ENCODE measurements at places on chromosomes 7 and 10.
A peak's percentile ranks its signal among the peaks of the same experiment; 100 is the strongest.

- no peak for DNase-seq
These were observed 428.8 kb downstream of the SH2D4B start for GRCh38 chr10:80966326-80966986.

DNA sequence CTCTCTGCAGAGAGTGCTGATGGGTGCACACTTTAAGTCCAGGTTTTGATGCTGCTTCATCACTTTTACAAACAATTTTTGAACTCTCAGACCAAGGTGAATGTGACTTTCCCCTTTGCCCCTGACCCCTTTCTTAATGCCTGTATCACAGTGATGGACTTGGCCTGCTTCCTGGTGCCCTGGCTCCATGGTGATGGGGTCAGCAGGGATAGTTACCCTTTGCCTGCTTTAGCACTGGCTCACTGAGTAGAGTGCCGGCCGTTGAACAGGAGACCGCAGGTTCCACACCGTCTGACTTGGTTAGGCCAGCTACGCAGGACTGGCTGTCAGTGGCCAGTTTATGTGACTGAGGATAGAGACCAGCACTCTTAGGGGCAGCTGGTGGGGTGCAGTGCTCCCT lies 40.1 kb downstream of the LRGUK start:
- DNase-seq: no peak

DNA sequence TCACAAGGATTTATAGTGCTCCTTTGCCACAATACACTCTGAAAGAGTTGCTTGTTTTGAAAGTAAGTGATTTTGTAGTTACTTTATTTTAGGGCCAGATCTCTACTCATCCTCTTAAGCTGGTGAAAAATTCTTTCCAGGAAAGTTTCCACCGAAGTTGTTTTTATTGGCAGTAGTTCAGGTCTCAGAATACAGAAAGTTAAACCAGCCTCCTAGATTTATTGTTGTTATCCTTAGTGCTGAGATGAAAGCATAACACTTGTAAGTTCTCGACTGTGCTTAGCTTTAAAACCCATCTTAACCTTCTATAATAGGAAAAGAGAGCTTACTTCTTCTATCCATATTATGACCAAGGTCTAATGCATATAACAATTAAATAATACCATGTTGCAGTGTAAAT lies 5.5 kb downstream of the AP3M1 start:
- no peak for DNase-seq

DNA sequence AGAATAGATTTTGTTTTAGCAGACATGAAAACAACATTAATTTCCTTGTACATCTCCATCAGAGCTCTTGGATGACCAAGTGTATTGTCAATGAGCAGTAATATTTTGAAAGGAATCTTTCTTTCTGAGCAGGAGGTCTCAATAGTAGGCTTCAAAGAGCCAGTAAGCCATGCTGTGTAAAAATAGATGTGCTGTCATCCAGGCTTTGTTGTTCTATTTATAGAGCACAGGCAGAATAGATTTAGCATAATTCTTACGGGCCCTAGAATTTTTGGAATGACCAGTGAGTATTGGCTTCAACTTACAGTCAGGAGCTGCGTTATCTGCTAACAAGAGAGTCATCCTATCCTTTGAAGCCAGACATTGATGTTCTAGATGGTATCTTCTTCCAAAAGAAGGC lies 19.0 kb downstream of the MINPP1 start:
- DNase-seq: no peak

GRCh38 chr7:26646336-26647048 lies 217.9 kb downstream of the SKAP2 start:
- no peak for DNase-seq

- no peak for DNase-seq
These were observed 82.0 kb downstream of the TES start for GRCh38 chr7:116292381-116292780.

DNA sequence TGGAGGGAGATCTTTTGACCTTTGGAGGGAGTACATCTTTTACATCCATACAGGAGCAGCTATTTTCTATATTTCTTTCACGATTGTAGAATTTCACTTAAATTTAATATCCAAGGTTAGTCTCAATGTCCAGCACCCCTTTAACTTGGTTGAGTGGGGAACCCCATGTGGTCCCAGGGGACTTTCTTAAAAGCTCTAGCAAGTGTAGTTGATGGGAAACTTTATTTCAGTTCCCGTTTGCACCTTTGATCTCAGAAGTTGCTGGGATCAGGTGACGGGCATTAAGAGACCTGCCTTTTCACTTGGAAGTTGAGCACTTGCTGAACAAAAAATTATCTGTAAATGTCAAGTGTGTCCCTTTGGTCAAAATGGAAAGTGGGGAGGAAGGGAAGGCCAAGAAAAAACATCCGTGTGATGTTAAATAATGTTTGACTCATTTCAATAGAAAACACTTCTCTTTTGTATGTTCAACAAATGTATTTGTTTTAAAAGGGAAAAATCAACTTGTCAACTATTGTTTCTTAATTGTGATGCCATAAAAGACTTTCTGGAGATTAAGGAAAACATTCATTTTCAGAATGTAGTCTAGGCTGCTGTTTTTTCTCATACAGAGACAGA lies 370.1 kb upstream of the GALNT17 start:
- no peak for DNase-seq

GRCh38 chr7:22868509-22868908 lies 45.9 kb upstream of the TOMM7 start:
- no peak for DNase-seq

DNA sequence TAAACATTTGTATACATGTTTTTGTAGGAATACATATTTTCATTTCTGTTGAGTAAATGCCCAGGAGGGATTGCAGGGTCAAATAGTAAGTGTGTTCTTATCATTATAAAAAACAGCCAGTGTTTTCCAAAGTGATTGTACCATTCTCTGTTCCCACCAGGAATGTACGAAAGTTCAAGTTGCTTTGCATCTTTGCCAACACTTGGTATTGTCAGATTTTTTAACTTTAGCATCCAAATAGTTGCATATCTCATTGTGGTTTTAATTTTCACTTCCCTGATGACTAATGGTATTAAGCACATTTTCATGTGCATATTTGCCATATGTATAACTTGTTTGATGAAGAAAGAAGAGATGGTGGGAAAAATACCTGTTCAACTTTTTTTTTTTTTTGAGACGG lies 213.9 kb downstream of the ZNF365 start:
- DNase-seq: no peak

GRCh38 chr10:47362199-47362598 lies 14.0 kb downstream of the RBP3 start:
- DNase-seq: no peak

- no peak for DNase-seq
These were observed 71.9 kb upstream of the ANKRD30A start for GRCh38 chr10:37053476-37053875.

- DNase-seq: no peak
These were observed 4.1 kb upstream of the TAS2R5 start for GRCh38 chr7:141785706-141786552.

- no peak for DNase-seq
These were observed 170.5 kb downstream of the RPS24 start for GRCh38 chr10:78203915-78204818.

DNA sequence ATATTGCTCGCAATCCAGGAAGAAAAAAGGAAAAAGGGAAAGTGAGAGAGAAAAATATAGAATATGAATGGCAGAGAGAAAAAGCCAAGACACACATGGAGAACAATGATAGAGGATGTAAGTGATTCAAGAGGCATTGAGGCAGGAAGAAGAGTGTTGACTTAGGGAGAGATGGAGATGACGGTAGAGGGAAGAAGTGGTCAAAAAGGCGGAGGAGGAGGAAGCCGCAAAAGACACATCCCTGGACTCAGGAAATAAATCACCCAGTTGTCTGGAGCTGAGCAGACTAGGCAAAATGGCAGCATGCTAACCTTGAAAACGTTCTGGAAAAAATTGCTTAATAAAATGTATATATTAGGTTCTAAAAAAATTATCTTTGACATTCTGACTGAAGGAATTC lies 17.7 kb upstream of the GPR37 start:
- DNase-seq: no peak

- no peak for DNase-seq
These were observed 13.2 kb downstream of the CPSF4 start for GRCh38 chr7:99451936-99452335.

DNA sequence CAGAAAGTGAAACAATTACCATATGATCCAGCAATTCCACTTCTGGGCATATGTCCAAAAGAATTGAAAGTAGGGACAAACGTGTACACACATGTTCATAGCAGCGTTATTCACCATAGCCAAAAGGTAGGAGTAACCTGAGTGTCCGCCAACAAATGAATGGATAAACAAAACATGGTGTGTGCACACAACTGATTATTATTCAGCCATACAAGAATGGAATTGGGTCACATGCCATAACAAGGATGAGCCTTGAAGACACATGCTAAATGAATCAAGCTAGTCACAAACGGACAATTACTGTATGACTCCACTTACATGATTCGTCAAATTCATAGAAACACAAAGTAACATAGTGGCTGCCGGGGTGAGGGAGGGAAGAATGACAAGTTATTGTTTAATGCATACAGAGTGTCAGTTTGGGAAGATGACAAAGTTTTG lies 4.1 kb upstream of the OIT3 start:
- no peak for DNase-seq

DNA sequence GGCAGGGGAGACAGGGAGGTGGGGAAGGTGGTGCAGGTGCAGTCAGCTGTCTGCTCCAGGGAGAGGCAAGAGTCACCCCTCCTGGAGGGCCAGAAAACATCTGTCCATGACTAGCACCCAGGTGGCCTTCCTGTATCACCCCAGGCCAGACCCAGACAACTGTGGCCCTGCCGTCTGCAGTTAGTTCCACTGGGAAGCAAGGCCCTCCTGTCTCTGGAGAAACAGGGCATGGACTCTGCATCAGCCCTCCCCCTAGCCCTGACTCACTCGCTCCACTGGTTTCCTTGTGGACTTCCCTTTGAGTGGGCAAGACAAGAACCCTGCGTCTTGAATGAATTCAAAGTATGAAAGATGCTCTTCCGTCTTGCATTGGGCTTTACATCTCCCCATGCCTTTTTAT lies 12.6 kb downstream of the TBATA start:
- no peak for DNase-seq

DNA sequence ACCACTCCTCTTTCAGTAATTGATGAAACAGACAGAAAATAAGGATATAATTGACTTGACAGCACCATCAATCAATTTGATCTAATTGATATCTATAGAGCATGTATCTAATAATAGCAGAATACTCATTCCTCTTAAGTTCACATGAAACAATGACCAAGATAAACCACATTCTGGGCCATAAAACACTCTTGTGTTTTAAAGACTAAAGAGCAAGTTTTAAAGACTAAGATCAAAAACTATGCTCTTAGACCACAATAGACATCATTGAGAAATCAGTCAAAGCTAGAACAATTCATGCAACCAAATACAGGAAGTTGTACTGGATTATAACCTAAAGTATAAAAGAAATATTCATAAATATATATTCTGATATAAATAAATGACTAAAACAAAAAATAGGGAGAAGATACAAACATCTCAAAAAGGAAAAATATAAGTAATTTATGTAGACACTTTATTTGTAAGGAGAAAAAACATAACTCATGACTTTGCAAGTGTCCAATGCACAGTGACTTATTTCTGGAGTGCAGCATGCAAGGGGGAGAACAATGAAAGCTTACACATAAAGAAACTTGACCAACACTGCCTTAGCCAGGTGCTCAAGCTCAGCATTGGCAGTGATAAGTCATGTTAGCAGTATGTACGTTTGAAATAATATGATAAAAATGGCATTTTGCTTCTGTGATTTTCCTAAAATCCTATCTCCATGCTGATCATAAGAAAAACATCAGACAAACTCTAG lies 312.7 kb upstream of the IGFBP3 start:
- no peak for DNase-seq

GRCh38 chr7:29331163-29331562 lies 136.6 kb downstream of the CHN2 start:
- no peak for DNase-seq

- no peak for DNase-seq
These were observed 875.0 kb downstream of the REEP3 start for GRCh38 chr10:64396105-64396708.

DNA sequence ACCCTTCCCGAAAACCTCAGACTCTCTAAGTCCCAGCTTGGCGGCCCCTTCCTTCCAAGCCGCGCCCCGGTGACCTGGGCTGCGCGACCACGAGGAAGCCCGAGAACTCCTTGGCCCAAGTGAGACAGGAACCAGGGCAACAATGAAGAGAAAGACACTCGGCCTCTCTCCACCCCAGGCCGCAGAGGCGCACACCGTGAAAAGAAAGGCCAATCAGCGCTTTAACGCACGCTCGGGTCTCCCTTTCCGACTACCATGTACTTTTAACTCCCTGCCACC lies 166.4 kb upstream of the PPP1R3A start:
- peak; percentile 24 for DNase-seq

All from stimulated activated naive CD8-positive, alpha-beta T cell treated with anti-CD3 and anti-CD28 coated beads, Interleukin-15, amount 100 ng/mL, for 72 hours (primary cell).